ENCODE measurements at places on chromosomes 16 and 17.

- DNase-seq = no peak
These were observed 23.2 kb downstream of the GSE1 start for GRCh38 chr16:85636234-85636812.

GRCh38 chr16:85755929-85756768, 5.3 kb upstream of the C16orf74 start:
- no peak for DNase-seq

DNA sequence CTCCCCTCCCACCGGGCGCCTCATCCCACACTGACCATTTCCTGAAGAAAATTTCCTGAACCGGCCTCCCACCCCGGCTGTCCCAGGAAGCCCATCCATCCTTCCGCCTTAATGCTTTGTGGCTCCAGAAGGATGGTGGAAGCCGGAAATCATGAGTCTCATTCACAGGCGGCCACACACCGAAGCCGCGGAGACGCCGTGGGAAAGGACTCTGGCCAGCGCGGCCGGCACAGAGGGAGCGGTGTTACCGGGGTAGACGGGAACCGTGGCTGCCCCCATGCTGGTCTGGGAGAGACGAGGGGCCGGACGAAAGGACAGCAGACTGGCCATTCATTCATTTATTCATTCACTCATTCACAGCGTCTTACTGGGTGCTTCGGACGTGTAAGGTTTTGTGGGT, 326.8 kb downstream of the SEC14L1 start:
- no peak for DNase-seq

DNA sequence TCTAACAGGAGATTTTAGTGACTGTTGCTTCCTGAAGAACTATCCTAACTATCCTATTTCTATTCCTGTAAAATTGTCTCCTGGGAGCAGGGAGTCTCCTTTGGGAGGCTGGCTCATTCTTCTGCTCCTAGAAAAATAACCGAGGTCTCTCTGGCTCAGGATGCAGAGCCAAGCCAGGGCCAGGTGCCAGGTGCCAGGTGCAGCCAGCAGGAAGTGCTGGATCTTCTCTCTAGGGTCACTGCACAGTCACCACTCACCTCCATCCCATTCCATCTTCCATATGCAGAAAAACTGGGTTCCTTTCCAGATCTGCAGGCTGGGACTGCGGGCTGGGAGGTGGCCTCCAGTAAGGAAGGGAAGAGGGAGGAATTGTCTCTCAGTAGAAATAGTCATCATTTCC, 3.8 kb upstream of the TMC7 start:
- no peak for DNase-seq

- DNase-seq = no peak
These were observed 4.0 kb upstream of the MEAK7 start for GRCh38 chr16:84508502-84508901.

GRCh38 chr16:22161999-22162655, at the start of gene SDR42E2:
Gene SDR42E2, plus strand, starts transcription at chr16:22162506. Its CDS starts 3,077 bp downstream, at chr16:22165583.
- peak; percentile 100 for DNase-seq

DNA sequence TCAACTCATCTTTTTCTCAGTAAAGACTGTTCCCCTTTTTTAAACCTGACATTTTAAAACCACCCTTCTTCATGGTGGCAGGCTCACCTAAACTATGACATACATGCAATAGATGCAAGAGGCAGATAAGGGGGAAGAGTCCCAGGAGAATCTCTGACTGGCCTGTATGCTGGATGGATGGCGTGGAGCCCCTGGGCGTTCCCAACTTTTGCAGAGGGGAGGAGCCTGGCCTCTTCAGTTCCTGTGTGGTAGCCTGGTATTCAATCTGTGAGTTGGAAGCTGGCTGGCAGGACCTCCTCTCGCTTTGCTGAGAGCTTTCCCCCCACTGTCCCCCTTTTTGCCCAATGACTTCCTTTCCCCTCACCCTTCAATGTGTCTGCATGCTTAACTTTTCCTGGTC, 217.6 kb upstream of the CA10 start:
- DNase-seq = peak; percentile 14

DNA sequence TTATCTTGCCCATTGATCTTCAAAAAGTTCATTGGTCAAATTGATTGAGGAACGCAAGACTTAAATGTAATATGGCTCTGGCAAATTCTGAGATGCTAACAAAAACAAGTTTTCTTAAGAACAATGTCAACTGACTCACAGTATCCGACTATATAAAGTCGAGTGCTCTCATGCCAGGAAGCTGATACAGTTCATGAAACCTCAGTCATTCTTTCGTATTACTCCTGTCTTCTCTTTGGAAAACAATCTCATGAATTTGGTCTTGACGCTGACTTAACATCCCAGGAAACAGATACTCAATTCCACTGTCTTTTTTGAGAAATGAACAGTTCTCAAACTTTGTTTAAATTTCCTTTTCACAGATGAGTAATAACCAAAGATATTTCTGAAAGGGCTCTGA, 704.9 kb downstream of the MAF start:
- no peak for DNase-seq

GRCh38 chr17:81398176-81398831, 3.0 kb downstream of the BAHCC1 start:
- no peak for DNase-seq

DNA sequence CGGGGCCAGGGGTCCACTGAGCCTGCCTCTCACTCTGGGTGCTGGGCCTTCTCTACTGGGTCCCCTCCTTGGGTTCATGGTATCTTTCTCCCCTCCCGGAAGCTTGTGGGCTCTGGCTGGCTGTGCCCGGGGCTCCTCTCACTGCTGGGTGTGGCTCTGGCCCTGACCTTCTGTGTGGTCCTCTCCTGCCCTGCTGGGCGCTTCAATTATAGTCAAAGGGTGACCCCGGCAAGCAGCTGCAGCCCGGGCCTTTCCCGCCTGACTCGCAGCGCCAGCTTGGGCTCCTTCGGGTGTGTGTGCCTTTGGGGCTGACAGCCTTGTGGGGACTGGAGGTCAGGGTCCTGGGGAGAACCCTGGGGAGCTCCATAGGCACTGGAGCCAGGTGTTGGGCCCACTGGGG, 54.2 kb upstream of the PVALEF start:
- DNase-seq = no peak

- DNase-seq = peak; percentile 70
These were observed 224.0 kb upstream of the TNRC6C start for GRCh38 chr17:77734371-77735080.

GRCh38 chr17:47197821-47198220, 8.7 kb upstream of the CDC27 start:
- no peak for DNase-seq

DNA sequence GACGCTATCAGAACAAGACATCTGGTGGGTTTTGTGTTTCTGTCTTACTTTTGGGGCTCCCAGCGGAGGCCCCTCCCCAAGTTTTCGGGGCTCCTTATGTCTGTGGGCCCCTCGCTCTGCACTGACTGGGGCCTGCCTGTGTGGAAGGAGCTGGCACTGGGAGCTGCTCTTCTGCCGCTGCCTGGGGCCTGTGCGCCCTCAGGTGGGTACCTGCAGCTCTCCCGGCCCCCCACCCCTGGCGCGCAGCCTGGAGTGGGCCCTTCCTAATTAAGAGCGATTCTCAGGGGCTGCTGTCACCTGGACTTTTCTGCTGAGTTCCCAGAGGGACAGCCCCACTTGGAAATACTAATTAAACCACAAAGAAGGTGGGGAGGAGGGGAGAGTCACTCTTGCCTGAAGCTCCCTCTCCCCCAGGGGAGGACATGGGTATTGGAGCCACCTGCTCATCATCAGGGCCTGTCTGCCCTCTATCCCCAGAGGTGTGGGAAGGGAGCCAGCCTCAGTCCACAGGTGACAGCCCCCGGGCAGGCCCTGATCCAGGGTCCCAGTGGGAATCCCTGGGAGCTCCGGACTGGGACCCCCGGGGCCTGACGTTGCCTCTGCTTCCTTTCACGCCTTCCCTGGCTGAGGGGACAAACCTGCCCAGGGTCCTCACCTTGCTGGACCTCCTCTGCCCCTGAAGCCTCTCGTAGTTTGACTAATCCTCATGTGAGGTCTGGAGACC, 36.5 kb downstream of the GSE1 start:
- no peak for DNase-seq

DNA sequence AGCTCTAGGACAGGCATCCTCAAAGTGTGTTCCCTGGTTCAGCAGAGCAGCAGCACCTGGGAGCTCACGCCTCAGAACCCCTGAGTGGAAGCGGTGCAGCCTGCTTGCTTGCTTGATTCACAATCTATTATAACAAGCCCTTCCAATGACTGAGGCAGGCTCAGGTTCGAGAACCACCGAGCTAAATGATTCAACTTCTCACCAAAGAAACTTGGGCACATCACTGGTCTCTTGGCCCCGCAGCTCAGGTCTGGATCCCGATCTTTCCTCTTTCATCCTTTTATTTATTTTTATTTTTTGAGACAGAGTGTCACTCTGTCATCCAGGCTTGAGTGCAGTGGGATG, 24.5 kb downstream of the CLUH start:
- DNase-seq = no peak

GRCh38 chr17:15744074-15744676, 12.1 kb downstream of the TBC1D26 start:
- DNase-seq = no peak

GRCh38 chr17:57954397-57955182, 622 bp downstream of the CUEDC1 start:
- DNase-seq = peak; percentile 80

- DNase-seq = peak; percentile 86
These were observed 518.5 kb upstream of the EEF2KMT start for GRCh38 chr16:5615868-5616642.

DNA sequence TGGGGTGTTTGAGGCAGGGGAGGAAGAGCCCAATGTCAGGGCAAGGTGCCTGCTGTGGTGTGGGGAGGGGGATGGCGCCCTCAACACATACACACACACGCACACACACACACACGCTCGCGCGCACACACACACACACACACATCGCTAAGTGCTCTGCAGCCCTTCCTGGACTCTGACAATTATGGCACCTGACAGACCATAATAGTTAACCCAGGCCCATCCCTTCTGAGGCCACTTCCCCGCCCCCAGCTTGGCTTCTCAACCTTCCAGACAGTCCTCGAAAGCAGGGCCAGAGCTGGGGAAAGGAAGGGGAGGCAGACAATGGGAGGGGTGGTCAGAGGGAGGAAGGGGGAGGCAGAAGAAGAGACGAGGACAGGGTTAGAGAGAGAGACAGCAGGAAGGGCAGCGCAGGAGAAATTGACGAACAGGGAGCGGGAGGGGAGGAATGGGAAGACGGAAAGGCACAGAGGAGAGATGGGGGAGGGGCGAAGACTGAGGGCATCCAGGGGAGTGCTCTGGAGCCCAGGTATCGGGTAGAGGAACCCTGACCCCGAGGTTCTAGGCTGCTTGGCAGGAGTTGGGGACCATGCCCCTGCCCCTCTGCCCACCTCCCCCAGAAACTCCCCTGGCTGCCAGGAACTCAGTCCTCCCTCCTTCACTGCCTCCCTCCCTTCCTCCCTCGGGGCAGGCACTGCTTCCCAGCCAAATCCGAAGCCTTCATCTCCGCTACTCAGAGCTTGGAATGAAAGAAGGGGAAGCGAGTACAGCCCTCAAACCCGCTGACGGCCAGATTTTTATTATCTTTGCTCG, 4.0 kb downstream of the SRCIN1 start:
- DNase-seq = no peak

GRCh38 chr17:76515274-76515949, 14.2 kb upstream of the RHBDF2 start:
- DNase-seq = no peak

GRCh38 chr16:29743827-29744531, 1.8 kb downstream of the C16orf54 start:
- DNase-seq = no peak

DNA sequence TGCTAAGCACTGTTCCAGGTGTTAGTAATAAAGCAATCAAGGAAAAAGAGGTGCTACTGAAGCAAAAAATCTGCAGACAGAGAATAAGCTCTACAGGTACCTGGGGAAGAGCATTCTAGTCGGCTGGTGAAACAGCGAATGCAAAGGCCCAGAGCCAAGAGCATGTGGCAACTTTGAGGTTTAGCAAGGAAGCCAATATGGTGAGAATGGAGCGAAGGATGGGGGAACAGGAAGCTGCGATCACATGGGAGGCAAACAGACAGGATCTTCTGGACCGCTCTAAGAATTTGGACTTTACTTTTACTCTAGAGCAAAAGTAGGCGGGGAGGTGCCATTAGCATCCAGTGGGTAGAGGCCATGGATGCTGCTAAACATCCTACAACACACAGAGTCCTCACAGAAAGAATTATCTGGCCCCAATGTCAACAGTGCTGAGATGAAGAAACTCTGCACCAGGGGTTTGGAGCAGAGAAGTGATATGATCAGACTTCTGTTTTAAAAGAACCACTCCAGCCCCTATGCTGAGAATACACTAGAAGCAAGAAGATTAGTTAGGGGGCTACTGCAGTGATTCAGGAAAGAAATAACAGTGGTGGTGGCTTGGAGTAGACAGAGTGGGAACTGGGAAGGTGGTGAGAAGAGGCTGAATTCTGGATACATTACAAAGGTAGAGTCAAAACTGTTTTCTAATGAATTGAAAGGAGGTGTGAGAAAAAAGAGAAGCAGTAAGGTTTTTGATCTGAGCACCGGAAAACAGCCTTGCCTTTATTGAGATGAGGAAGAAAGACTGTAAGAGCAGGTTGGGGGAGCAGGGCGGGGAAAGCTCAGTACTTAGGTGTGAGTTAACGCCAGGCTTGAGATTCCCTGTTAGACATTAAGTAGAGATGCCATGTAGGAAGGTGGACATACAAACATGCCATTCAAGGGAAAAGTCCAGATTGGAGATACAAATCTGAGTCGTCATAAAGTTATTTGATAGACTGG, 11.0 kb downstream of the EFTUD2 start:
- no peak for DNase-seq

- peak; percentile 30 for DNase-seq
These were observed 118.4 kb upstream of the HSBP1 start for GRCh38 chr16:83689385-83689831.

GRCh38 chr17:81867170-81867990, 3.8 kb downstream of the ARHGDIA start:
- DNase-seq = no peak

DNA sequence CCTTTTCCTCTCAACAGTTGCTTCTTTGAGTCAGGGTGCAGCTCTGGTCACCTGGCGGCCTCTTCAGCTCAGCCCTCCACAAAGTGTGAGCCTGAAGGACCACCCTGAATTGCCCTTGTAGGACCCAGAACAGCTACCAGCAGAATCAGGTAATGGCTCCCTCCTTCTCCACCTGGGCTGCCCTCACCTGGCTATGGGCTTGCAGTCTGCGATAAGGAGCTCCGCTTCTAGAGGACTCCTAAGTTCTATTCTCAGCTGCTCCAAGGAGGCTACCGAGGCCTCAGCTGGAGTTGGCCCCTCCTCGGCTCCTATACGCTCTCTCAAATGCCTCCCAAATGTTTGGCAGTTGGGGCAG, 13.4 kb downstream of the SMIM5 start:
- no peak for DNase-seq

- no peak for DNase-seq
These were observed 699 bp upstream of the MAP1LC3B start for GRCh38 chr16:87391324-87391949.

- DNase-seq = peak; percentile 55
These were observed 504 bp downstream of the SRSF1 start for GRCh38 chr17:58006560-58006923.

- DNase-seq = no peak
These were observed 29.5 kb downstream of the SMYD4 start for GRCh38 chr17:1800240-1800639.

DNA sequence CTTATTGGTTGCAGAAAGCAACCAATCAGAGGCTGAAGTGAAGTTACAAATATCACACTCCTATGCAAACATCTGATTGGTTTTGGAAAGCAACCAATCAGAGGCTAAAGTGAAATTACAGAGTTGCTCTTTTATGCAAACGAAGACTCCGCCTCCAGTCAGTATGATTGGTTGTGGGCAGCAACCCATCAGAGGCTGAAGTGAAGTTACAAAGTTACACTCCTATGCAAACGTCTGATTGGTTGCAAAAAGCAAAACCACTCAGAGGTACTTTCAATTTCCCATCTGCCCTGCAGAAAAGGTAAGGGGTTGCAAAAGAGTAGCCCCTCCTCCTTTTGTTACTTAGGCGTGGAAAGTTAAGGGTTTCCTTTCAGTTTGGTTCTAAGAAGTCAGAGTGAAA, 697.3 kb downstream of the MAF start:
- DNase-seq = no peak
